ENCODE measurements at places on chromosomes 7 and 10. TPM values are rescaled to one million over a fixed set of nuclear protein-coding genes. Genes with fewer than 3 reads are reported as not detected.

The APBB1IP gene
- total RNA-seq: 80.9 TPM

The KCNIP2 gene
- total RNA-seq: 2.5 TPM

The EMX2 gene
- not detected for total RNA-seq

The RABGEF1 gene
- total RNA-seq: 24.2 TPM

The LRGUK gene
- 0.15 TPM for total RNA-seq

The EN2 gene
- not detected for total RNA-seq

The GNGT1 gene
- total RNA-seq: not detected

The PAX4 gene
- total RNA-seq: not detected

The OR2A5 gene
- not detected for total RNA-seq

The HOXA3 gene
- total RNA-seq: not detected

The CPA2 gene
- total RNA-seq: not detected

The LBX1 gene
- total RNA-seq: not detected

The PNLIPRP1 gene
- not detected for total RNA-seq

All from activated CD4-positive, alpha-beta memory T cell treated with anti-CD3 and anti-CD28 coated beads, Interleukin-2, amount 10 ng/mL, durations not matched to agents 7 days and 5 days (primary cell).